ENCODE measurements at places on chromosomes 3 and 15.
A peak's percentile ranks its signal among the peaks of the same experiment; 100 is the strongest.

DNA sequence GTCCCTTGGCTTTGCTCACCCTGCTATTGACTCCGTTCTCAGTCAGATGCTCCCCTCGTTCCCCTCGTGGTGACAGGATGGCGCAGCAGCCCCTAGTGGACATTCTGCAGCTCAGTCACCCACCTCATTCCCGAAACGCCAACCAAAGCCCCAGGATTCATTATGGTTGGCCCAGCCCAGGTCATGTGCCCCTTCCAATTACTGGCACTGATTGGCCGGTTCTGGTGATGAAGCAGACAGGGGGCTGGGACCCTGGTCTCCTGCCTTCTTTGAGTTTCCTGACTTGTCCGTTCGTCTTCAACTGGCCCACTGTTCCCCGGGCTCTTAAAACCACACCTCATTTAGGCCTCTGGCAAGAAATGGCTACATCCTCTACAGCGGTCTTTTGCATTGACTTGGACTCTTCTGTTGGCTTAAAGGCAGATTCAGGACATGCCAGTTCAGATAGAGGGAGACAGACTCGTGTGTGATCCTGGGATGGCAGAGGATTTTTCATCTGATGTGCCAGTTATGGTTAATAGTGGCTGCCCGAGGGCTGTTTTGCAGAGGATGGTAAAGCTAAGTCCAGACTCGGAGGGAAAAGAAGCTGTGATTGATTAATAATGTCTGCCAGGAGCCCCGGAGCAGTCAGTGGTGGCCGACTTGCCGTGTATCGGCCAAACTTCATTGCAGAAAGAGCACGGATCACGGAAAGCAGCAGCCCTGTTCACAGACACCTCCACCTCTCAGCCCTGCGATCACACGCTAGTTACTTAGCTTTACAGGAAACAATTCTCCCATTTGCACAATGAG lies 37.8 kb downstream of the LSM3 start:
- DNase-seq = no peak

- DNase-seq = no peak
Observed at GRCh38 chr15:56598991-56599390, 134.1 kb upstream of the MNS1 start.

DNA sequence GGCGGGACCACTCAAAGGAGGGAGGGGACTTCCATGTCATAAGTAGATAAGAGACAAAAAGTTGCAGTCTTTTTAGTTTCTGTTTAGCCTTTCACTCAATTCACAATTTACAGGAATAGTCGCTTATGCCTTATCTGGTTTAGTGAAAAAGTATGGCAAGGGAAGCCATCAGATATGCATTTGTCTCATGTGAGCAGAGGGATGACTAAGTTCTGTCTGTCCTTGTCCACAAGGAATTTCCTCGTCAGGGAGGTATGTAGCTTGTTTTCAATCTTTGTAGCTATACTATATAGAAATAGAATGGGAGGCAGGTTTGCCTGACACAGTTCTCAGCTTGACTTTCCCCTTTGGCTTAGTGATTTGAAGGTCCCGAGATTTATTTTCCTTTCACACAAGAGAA lies 882.8 kb downstream of the NAALADL2 start:
- no peak for DNase-seq

DNA sequence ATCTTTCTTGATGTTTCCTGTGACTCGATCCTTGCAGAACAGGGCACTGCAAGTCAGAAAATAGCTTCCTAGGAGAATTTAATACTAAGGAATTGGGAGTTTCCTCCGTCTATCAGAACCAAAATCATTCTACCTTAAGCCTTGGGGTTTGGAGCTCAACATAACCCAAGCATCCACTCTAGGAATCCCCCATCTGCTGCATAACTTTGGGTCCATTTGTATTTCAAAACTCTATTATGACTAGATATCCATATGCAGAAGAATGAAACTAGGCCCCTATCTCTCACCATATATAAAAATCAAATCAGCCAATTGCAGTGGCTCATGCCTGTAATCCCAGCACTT lies 61.7 kb upstream of the AKAP13 start:
- no peak for DNase-seq

DNA sequence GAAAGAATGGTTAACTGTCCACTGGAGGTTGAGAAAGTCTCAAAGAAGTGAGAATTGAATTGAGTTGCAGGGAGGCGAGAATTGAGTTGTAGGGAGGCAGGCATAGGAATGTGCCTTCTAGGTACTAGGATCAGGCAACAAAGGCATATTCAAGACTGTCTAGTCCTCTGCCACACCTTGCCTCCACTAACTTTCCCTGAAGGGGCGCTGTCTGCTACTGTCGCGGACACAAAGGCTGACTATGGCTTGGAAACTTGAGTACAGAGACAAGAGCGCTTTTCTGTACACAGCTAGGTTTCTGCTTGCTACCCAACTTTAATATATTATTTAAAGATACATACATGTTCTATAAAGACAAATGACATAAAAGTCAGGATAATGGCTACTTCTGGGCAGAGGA lies 10.4 kb upstream of the FBXL22 start:
- no peak for DNase-seq

- DNase-seq = no peak
Observed at GRCh38 chr3:24483873-24484272, 10.8 kb downstream of the THRB start.

DNA sequence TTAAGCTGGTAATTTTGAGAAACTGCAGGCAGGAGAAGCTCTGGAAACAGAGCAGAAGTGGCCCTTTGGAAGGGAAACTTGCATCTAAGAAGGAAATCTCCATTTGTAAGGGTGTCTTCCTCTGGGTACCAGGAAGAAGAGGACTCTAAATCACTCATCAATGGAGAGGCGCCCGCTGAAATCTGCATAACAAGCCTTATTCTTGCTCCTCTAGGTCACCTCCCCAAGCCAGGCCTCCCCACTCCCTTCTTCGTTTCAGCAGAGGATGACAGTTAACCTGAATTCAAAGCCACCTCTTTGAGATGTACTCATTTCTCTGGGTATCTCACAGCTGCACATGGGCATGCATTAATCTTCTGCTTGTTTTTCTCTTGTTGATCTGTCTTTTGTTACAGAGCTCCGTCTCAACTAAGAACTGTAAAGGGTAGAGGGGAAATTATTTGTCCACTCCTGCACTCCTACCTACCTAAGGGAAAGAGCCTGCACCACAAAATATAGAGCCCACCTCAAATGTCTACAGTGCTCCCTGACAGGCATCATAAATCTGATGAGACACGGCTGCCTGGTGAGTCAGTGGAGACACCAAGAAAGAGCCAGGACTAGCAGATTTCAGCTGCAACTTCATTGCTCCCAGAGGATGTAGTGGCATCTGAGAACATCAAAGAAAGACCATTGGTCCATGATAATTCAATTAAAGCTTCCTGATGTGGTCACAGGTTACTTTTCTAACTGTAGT lies 51.5 kb downstream of the GABRB3 start:
- DNase-seq = no peak

GRCh38 chr3:122184591-122184929 lies 1.1 kb downstream of the CASR start:
- DNase-seq = no peak

DNA sequence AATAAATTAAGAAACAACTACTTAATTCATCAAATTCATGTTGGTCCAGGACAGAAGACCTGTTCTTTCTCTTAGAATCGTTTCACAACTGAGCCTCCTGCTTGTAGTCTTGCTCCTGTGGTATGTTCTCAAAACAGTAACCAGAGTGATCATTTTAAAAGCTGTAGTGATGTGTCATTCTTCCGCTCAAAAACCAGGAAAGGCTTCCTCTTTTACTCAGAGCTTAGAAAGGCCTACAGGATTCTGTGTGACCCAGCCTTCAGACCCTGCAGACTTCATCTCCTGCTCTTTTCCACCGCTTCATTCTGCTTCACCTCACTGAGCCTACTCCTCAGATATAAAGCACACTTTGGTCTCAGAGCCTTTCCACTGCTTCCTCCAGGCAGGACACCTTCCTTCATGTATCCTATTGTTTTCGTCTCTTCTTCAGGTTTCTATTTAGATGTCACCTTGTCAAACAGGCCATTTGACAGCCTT lies 22.7 kb downstream of the ST6GAL1 start:
- no peak for DNase-seq

- no peak for DNase-seq
Observed at GRCh38 chr3:59440285-59441028, 390.6 kb upstream of the CFAP20DC start.

DNA sequence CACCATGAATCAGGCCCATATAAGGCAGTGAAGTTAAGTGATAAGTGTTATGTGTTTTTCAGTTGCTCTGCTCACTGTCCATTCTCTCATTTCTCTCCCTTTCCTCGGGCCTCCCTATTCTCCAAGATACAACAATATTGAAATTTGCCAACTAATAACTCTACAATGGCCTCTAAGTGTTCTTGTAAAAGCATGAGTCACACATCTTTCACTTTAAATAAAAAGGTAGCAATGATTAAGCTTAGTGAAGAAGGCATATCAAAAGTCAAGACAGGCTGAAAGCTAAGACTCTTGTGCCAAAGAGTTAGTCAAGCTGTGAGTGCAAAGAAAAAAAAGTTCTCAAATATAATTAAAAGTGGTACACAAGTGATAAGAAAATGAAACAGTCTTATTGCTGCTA lies 675.4 kb downstream of the OTOL1 start:
- DNase-seq = no peak

GRCh38 chr3:100245927-100246326 lies 14.9 kb upstream of the TBC1D23 start:
- no peak for DNase-seq

GRCh38 chr3:46923559-46924350 lies 46.2 kb downstream of the PTH1R start:
- DNase-seq = peak; percentile 54

DNA sequence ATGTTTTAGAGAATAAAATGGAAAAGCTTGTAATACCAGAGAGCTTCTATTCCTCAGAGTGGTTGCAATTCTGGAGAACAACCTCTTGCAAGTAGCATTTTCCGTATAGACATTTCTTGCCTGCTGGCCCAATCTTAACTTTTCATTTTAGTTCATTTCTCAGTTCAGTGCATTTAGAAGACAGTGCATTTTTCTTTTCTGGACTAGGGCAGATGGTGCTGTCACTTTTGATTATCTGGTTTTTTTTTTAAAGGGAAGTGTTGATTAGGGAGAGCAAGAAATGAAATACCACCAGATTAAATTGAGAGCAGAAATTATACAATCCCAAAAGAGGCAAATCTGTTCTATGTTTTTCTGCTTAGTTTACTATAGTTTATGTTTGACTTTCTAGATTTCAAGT lies 172.7 kb downstream of the GHSR start:
- no peak for DNase-seq

DNA sequence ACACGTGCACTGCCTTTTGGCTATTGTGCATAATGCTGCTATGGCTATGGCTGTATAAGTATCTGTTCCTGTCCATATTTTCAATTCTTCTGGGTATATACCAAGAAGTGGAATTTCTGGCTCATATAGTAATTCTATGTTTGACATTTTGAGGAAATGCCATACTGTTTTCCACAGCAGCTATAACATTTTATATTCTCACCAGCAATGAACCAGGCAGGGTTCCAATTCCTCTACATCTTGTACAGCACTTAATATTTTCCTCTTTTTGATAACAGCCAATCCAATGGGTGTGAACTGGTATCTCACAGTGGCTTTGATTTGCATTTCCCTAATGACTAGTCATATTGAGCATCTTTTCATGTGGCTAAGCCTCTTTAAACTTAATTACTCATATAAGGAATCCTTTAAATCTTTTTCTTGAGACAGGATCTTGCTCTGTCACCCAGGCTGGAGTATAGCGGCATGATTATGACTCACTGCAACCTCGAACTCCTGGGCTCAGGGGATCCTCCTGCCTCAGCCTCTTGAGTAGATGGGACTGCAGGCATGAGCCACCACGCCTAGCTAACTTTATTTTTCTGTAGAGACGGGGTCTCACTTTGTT lies 38.1 kb upstream of the IGDCC4 start:
- DNase-seq = no peak

DNA sequence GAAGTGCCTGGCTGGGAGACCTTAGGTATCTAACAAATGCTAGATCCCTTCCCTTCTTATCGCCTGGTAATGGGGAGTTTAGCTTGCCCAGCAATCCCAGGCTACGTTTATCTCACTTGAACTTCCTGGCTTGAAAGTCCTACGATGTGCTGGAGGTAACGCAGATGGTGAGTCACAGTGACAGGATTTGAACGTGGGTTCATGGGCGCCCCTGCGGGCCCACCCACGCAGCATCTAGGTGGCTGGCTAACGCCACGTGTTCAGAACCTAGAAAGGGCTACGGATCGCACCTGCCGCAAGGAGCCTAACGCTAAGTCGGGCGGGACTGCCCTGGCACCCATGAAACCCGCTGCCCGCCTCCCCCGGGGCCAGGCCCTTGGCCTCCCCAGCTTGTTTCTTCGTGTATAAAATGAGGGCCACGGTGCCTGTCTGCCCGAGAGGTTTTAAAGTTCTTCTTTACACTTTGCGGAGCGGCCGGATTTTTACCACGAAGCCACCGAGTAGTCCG lies 600 bp upstream of the USP3 start:
- no peak for DNase-seq

DNA sequence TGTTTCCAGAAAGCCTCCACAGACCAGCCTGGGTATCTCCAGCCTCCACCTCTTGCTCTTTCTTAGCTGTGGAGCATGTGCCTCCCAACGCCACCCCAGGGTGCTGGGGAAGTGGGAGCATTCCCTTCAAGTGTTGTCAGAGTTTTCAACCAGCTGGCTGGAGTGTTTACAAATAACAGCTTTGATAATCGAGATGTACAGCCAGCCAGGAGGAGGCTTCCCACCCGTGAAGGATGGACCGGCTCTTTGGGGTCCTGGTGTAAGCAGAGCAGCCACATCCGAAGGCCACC lies 8.5 kb upstream of the OXTR start:
- peak; percentile 10 for DNase-seq

- peak; percentile 84 for DNase-seq
Observed at GRCh38 chr3:124878561-124879336, 8.4 kb downstream of the ITGB5 start.

DNA sequence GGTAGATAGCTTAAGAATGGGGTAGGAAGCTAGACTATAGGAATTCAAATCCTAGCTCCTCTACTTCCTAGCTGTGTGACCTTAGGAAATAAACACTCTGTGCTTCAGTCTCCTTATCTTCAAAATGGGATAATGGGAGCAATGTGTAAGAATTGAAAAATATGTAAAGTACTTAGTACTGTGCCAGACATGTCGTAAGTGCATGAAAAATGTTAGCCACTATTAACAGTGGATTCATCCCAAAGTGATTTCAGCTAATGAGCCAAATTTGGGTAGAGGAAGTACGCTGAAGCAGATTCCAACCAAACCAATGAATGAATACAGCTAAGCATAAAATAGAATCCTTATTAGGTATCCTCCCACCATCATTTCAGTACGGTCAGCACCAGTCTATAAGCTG lies 192.1 kb downstream of the RORA start:
- no peak for DNase-seq

DNA sequence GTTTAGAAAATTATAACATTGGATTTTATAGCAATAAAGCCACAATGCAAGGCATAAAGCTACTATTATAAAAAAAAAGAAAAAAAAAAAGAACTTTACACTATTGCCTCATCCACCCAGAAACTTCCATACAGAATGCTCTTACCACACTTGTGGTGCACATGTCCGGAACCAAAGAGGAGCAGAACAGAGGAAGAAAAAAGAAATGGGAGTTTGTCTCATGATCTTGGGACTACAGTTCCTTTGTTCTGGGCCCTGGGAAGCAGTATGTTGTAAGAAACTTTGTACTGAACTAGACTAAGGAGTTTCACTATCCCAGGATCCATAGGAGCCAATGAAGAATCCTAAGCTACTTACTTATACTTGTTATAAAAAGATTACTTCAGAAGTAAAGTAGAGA lies 36.1 kb downstream of the FMN1 start:
- no peak for DNase-seq

GRCh38 chr3:154540950-154541604 lies 111.1 kb upstream of the GPR149 start:
- no peak for DNase-seq

All from AG08396 (cell line).